ENCODE measurements at places on chromosomes 13 and 19.

DNA sequence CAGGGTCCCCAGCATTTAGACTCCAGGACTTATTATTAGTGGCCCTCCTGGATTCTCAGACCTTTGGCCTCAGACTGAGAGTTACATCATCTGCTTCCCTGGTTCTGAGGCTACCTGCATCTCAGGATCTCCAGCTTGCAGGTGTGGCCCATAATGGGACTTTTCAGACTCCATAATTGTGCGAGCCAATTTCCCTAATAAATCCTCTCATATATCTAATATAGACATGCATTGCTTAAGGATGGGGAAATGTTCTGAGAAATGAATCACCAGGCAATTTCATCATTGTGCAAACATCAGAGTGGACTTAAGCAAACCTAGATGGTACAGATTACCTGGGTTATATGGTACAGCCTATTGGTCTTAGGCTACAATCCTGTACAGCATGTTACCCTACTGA, 116.5 kb upstream of the FBXL3 start:
- DNase-seq: no peak

GRCh38 chr13:49098771-49099512, 121.2 kb upstream of the MLNR start:
- DNase-seq: peak; percentile 62

DNA sequence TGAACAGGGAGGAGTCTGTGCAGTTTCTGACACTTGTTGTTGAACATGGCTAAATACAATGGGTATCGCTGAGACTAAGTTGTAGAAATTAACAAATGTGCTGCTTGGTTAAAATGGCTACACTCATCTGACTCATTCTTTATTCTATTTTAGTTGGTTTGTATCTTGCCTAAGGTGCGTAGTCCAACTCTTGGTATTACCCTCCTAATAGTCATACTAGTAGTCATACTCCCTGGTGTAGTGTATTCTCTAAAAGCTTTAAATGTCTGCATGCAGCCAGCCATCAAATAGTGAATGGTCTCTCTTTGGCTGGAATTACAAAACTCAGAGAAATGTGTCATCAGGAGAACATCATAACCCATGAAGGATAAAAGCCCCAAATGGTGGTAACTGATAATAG, 16.1 kb downstream of the CEACAM6 start:
- no peak for DNase-seq

- no peak for DNase-seq
These were observed 1505.9 kb downstream of the PCDH9 start for GRCh38 chr13:65724226-65724625.

DNA sequence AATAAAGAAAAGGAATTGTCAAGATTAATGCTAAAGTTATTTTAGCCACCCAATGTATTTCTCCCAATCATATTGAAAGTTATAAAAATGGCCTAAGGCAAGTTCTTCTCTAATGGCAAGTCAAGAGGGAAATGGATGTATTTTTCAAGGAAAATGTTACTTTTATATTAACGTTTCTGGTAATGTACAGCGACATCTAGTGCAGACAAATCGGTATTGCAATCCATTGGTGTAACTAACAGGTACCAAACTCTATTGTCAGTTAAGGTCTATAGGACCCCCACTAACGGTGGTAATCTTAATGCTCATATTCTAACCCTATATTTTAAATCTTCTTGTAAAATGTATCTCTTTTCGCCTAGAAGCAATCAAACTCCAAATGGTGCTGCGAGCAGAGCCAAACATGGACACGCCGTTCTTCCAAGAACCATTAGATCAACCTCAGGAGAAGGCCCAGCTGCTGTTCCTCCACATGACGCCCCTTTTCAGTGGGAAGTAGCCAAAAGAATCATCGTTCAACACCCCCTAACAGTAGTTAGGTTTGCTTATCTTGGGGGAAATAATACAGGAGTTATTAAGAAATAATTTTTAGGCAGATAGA, 98.5 kb upstream of the PABPC3 start:
- peak; percentile 15 for DNase-seq

DNA sequence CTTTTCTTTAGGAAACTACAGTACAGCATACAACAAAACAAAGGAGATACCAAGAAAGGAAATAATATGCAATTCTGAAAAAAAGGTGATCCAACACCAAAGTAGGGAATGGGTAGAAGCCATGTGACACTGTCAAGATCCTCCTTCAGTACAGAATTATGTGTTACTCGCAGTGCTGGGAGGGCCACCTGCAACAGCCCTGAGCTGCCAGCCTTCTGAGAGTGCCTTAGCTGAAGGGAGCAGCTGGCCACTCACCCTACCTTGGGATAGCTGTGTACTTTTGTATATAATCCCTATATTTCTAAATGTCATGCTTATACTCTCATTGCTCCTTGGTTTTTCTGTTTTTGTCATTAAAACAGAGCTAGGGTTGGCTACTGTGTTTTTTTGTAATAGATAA, 1518.2 kb upstream of the PCDH20 start:
- no peak for DNase-seq

- DNase-seq: no peak
These were observed 156.2 kb downstream of the SIPA1L3 start for GRCh38 chr19:38062959-38063761.

DNA sequence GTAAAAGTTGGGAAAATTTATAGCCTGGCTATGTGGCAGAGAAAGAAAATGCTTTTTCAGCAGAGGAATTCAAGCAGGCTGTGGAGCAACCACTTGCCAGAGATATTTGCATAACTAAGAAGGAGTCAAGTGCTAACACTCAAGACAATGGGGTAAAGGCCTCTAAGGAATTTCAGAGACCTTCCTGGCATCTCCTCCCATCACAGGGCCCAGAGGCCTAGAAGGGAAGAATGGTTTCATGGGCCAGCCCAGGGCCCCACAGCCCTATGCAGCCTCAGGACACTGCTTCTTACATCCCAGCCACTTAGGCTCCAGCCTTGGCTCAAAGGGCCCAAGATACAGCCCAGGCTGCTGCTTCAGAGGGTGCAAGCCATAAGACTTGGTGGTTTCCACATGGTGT, 14.3 kb downstream of the SLC15A1 start:
- DNase-seq: no peak

- no peak for DNase-seq
These were observed 94.1 kb downstream of the ATP11A start for GRCh38 chr13:112783978-112784371.

DNA sequence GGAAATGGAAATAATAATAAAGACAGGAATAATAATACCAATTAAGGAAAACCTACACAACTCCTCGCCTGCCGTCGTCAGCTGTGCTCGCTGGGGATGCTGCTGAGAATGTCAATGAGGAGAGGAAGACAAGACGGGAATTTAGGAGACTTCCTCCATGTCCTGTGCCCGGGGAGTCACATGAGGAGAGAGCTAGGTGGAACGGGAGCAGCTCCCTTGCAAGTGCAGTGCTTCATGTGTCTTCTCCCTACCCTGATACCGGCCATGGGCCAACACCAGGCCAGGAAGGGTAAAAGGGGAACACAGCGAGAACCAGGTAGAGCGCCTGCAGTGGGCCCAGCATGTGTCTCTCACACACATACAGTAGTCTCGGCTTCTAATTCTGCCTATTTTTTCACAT, 11.8 kb downstream of the DOCK9 start:
- DNase-seq: no peak

DNA sequence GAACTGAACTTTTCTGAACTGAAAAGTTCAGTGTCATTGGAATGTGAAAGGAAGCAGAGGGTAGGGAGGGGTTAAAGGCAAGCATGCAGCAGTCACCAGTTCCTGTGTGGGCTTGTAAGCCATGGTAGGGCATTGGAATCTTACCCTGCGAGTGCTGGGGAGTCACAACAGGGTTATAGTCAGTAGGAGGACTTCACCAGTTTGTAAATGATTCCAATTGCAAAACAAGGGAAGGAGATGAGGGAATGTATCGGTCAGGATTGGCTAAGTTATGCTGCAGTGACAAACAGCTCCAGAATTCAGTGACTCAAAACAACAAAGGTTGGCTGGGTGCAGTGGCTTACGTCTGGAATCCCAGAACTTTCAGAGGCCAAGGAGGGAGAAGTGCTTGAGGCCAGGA, 12.8 kb downstream of the LYPD3 start:
- no peak for DNase-seq

DNA sequence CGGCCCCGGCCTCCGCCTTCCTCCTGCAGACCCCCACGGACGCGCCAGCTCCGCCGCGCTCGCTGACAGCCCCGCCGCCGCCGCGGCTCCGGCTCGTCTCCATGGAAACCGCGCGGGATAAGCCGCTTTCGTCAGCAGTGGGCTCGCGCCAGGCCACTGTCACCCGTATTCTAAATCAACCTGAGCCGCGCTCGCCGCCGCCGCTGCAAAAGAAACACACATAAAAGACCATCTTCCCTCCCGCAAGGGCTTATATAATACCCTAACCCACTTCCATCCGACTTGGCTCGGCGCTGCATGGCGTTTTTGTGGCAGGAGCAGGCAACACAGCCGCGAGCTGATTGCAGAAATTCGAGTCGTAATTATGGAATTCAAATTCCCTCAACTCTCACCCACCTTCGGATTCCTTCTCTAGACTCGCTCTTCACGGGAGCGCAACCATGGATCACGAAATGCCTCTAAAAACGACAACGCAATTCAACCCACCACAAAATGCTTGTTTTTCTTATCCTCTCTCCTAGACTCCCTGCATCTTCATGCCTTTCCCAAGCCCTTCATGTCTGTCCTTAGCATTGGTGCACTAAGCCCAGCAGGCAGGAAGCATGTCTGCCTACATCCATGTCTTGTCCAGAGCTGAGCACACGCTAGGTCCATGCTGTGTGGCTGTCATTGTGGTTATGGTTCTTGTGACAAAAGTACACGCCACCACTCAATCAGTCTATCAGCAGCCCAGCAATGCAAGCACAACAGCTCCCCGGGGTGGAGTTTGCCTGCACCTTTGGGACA, at the start of gene AMER2:
Gene AMER2, minus strand, starts transcription at position 772 of the 786 bp plus-strand sequence. Its CDS starts 669 bp downstream, at position 103.
- no peak for DNase-seq

DNA sequence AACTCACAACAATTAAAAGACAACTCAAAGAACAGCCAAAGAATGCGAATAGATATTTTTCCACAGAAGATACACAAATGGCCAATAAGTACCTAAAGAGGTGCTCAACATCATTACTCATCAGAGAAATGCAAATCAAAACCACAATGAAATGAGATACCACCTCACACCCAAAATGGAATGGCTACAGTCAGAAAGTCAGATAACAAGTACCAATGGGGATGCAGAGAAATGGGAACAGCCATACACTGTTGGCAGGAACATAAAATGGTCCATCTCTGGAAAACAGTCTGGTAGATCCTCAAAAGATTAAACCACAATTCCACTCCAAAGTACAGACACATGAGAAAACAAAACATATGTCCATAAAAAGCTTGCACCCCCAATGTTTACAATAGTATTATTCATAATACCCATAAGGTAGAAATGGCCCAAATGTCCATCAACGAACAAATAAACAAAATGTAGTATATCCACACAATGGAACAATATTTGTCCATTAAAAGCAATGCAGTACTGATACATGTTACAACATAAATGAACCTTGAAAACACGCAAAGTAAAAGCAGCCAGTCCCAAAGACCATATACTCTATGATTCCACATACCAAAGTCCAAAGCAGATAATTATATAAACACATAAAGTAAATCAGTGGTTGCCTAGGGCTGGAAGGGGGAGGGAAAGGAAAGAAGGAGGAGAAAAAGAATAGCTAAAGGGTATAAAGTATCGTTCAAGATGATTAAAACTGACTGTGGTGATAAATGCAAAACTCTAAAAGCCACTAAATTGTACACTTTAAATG, 19.6 kb downstream of the USP12 start:
- no peak for DNase-seq

DNA sequence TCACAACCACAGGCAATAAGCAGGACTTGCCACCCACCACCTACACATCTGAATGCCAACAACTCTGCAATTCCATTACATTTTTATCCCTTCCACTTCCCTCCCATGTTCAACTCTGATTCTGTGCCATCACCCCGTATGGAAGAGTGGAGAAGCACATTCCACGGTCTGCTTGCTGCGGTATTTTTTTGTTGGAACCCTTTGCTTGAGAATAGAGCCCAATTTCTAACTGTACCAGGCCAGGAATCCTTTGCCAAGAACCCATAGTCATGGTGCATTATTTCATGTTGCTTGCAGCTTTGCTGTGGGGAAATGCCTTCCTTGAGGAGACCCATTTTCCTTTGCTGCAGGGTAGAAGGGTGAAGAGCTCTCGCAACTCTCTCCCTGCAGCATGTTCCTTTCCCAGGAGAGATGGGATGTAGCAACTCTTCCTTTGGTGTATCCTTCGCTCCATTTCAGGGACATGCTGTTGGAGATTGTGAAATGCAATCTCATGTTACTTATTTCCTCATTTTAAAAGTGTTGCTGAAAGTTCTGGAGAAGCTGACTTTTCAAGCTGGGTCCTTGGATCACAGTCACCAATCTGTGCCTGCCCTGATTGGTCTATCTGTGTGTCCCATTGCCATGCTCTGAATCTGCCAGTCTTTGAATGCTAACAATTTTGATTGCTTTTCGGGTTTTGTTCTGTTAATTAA, 69.8 kb upstream of the STARD13 start:
- peak; percentile 76 for DNase-seq

DNA sequence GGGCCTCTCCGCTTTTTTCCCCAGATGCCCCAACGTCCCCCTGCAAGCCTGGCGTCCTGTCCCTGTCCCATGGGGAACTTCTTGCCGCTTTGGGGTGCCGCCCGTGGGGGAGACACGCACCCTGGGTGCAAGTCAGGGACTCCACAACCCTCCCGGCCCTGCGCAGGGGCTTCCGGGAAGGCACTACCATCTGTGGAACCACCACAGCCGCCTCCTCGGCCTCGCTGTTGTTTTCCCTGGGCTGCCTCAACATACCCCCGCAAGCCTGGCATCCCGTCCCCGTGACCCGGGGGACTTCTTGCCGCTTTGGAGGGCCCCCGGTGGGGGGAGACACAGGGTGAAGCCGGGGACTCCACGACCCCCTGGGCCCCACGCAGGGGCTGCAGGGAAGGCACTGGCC, 238.4 kb downstream of the TUBA3C start:
- DNase-seq: no peak

GRCh38 chr13:59663707-59664106, 500.0 kb downstream of the DIAPH3 start:
- DNase-seq: no peak

- DNase-seq: peak; percentile 70
These were observed 7.8 kb upstream of the C19orf84 start for GRCh38 chr19:51398096-51398704.

GRCh38 chr13:100597253-100597652, 8.7 kb upstream of the GGACT start:
- no peak for DNase-seq

DNA sequence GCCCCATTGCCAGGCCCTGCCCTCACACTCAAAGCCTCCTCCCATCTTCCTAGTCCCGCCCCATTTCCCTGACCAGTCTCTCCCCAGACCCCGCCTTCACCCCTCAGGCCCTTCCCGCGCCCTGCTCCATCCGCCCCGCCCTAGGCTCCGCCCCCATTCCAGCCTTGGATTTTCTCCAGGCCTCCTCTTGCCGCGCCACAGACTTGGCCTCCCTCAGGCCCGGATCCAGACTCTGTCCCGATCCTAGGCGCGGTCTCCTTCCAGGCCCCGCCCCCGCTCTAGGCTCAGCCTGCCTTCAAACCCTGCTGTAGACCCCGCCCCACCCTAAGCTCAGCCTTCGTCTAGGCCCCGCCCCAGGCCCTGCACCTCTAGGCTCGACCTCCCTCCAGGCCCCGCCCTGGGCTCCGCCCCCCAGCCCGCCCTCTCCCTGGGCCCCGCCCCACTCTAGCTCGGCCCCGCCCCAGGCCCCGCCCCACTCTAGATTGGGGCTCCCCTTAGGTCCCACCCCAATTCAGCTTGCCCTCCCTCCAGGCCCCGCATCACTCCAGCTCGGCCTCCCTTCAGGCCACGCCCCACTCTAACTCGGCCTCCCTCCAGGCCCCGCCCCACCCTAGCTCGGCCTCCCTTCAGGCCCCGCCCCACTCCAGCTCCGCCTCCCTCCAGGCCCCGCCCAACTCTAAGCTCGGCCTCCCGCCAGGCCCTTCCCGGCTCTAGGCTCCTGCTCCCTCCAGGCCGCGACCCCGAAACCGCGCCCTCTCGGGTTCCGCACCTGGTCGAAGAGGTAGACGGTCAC, 18.5 kb downstream of the LMTK3 start:
- peak; percentile 98 for DNase-seq

Data from MV-4-11 (cell line).